ENCODE measurements at places on chromosomes 1 and 21.

GRCh38 chr21:37244501-37245095, 22.5 kb downstream of the VPS26C start:
- DNase-seq = no peak

- no peak for DNase-seq
These were observed 18.7 kb upstream of the SLAMF6 start for GRCh38 chr1:160541622-160542302.

GRCh38 chr1:205563927-205564441, 59.5 kb downstream of the CDK18 start:
- DNase-seq = no peak

GRCh38 chr21:26447932-26448475, 125.1 kb downstream of the CYYR1 start:
- no peak for DNase-seq

- DNase-seq = no peak
These were observed 85.1 kb downstream of the ZZZ3 start for GRCh38 chr1:77597310-77597709.

GRCh38 chr1:101174722-101175121, 62.1 kb upstream of the S1PR1 start:
- DNase-seq = no peak

DNA sequence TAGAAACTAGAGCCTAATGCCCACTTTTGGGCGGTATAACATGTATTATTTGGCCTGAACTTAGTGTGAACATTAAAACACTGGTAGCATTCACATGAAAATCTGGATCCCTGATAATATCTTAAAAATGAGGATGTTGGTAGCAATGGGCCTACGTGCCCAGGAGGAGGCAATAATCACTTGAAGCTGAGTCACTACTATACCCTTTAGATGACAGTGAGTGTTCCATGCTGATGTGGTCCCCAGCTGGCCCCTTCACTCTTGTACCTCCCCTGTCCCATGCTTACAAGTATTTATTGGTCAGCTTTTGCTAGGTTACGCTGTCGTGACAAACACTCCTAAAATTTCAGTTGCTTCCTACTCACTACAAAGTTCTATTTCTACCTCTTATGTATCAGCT, 23.0 kb upstream of the POU2F1 start:
- DNase-seq = no peak

GRCh38 chr1:186671136-186671825, 8.9 kb downstream of the PTGS2 start:
- DNase-seq = no peak

DNA sequence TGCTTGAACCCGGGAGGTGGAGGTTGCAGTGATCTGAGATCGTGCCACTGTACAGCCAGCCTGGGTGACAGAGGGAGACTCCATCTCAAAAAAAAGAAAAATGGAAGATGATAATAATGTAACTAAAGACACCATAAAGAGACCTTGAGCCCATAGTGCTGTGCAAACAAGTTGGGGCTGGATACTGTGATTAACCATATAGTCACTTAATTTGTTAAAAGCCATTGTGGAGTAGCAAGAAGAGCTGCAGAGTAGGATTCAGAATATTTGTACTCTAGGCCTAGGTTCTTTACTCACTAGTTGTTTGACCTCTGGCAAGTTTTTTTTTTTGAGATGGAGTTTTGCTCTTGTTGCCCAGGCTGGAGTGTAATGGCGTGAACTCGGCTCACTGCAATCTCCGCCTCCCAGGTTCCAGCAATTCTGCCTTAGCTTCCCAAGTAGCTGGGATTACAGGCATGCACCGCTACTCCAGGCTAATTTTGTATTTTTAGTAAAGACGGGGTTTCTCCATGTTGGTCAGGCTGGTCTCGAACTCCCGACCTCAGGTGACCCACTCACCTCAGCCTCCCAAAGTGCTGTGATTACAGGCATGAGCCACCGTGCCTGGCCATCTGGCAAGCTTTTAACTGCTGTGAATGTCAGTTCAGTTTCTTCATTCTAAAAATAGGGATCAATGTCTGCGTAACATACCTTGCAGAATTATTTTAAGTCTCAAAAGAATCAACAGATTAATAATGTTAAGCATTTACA, 12.8 kb downstream of the CAP1 start:
- DNase-seq = no peak

DNA sequence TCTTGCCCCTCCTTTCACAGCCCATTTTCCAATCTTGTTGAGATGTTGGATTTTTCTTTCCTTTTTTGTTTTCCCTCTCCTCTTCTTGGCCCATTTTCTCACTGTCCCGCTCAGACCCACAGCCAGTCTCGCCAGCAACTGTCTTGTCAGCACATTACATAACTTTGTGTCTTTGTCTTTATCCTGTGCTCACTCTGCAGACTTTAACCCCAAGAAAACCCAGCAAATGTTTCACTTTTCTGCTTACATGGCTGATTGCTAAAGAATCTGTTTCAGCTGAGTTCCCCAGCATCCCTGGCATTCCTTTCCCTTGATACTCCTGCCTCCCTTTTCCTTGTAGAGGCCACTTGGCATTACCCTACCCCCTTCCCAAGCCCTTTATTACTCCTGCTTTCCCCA, 74.6 kb downstream of the ZNF648 start:
- no peak for DNase-seq

GRCh38 chr21:36250423-36251075, 69.4 kb upstream of the MORC3 start:
- DNase-seq = no peak

DNA sequence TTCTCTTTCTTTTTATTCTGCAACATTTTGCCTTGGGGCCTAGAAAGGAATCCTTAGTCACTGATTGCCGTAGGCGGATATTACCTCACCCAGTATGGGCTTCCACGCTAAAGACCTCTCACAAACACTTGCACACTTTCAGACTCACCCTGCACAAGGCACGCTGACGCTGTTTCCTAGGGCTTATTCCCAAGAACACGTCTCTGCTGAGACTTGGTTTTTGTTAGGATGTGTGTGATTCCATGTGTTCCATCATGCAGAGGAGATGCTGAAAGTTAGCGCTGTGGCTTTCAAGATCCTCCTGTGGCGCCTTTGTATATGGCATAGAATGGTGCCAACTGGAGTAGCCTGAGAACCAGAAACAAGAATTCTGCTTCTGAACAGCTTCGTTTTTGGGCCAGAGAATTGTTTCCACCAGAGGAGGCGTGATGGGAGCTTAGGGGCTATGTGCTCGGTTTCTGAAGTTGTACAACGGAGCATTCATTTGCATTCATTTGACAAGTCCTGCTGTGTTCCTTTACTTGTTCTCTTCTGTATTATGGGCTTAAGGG, 297.0 kb downstream of the DISC1 start:
- DNase-seq = no peak

- peak; percentile 36 for DNase-seq
These were observed 55.4 kb downstream of the CAMK2N1 start for GRCh38 chr1:20430355-20431175.

- DNase-seq = no peak
These were observed 12.3 kb upstream of the ADAM30 start for GRCh38 chr1:119908661-119909060.

Data from GM12892 (cell line).